ENCODE measurements at places on chromosomes 16 and 17.

DNA sequence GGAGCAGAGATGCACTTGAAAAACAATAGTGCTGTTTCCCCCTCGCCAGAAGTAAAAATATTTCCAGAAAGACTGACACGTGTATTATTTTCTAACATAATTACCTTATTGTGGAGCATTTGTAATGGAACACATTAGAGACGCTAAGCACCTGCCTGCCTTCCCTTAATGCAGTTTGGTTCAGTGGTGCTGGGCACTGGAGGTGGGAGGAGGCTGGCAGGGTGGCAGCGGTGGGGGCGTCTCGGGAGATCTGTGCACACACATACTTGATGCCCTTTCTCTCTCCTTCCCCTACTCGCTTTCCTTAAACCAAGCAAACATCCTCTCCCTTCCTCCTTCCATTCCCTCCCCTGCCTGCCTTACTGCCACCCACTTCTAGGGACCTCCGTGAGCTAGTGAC is 156.6 kb upstream of the SDK2 start:
- H3K36me3 ChIP-seq, result peaks cover 12% of the 10 kb centered on the region
- peaks cover 16% of the 10 kb centered on the region for H3K27me3 ChIP-seq
- no peak overlapping the region for H3K27ac ChIP-seq
- H3K4me1 ChIP-seq, result no peaks in the 10 kb centered on the region

- H3K36me3 ChIP-seq, result peaks cover 18% of the 10 kb centered on the region
- H3K27me3 ChIP-seq, result no peaks in the 10 kb centered on the region
- no peak for DNase-seq
- H3K4me3 ChIP-seq, result peak overlapping the region; percentile 11
- H3K27ac ChIP-seq, result peak overlapping the region; percentile 87
- H3K4me1 ChIP-seq, result peaks cover 63% of the 10 kb centered on the region
Observed at GRCh38 chr17:67238991-67239390, 6.0 kb downstream of the HELZ start.

DNA sequence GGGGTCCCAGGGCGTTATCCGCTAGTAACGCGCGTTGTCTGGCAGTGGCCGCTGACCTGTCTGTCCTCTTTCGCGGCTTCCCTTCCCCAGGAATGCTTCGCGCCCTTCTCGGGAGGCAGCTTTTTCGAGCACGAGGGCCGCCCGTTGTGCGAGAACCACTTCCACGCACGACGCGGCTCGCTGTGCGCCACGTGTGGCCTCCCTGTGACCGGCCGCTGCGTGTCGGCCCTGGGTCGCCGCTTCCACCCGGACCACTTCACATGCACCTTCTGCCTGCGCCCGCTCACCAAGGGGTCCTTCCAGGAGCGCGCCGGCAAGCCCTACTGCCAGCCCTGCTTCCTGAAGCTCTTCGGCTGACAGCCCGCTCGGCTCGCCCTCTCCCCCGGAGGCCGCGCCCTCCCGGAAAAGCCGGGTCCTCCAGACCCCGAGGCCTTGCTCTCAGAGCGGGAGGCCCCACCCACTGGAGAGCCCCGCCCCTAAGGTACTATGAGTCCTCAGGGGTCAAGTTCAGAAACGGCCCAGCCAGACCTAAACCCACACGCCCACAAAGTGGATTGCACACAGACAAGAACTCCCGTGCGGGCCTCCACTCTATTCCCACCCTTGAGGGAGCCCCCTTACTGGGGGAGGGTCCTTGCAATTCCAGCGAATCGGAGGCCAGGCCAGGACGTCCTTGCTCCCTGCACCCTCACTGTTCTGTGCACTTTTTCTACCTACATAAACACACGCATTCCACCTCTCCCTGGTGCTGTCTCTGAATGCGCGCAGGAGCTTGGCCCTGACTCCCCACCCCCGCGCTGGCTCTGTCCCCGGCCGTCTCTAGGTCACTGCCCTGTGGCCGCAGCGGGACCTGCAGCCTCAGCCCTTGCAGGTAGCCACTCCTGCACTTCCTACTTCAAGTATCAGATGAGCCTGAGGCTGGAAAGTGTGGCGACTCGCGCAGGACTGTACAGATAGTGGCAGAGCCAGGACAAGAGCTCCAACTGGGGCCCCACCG is 5.4 kb upstream of the SLC5A2 start:
- peaks cover 22% of the 10 kb centered on the region for H3K4me1 ChIP-seq
- H3K36me3 ChIP-seq, result no peaks in the 10 kb centered on the region
- peak overlapping the region; percentile 78 for H3K4me3 ChIP-seq
- no peaks in the 10 kb centered on the region for H3K27me3 ChIP-seq
- peak overlapping the region; percentile 44 for H3K27ac ChIP-seq

DNA sequence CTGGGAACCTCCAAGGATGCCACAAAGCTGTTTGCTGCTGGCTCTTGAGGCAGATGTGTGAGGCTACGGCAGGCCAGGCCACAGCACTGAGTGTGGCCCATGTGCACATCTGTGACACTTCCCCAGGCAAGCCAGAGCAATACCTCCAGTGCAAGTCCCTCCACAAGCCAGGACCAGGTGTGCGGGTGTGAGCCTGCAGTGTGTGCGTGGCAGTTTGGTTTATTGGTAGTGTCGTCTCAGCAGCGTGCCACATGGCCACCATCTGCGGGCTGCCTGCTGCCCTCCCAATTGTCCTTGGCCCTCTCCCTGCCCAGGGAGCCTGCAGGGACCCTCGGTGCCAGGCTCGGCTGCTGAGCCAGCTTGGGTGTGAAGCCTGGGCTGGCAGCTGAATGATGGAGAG is 9.9 kb upstream of the SREBF1 start:
- no peak overlapping the region for H3K27ac ChIP-seq
- H3K4me3 ChIP-seq, result no peak overlapping the region
- H3K27me3 ChIP-seq, result no peaks in the 10 kb centered on the region
- DNase-seq, result no peak
- no peaks in the 10 kb centered on the region for H3K36me3 ChIP-seq
- peaks cover 38% of the 10 kb centered on the region for H3K4me1 ChIP-seq

DNA sequence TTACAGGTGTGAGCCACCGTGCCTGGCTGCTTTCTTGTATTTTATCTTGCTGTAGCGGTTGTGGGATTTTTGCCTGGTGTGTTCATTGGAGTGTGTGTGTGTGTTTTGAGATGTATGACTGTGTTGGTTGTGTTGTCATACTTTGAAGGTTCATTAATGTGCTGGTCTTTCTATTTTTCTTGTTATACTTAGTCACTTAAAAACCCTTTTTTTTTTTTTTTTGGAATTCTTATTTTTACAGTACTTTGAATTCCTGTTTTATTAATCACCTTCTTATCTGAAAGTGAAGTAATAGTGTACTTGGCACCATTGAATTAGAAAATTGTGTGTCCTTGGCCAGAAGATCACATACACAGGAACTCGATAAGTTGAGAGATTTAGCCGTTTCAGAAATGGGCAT is 30.2 kb downstream of the TENT4B start:
- DNase-seq, result no peak
- no peaks in the 10 kb centered on the region for H3K27me3 ChIP-seq
- no peak overlapping the region for H3K4me3 ChIP-seq

GRCh38 chr16:3983081-3983520 is 102.6 kb upstream of the CREBBP start:
- H3K36me3 ChIP-seq, result no peaks in the 10 kb centered on the region
- peaks cover 13% of the 10 kb centered on the region for H3K4me1 ChIP-seq
- DNase-seq, result peak; percentile 73
- no peaks in the 10 kb centered on the region for H3K27me3 ChIP-seq
- H3K4me3 ChIP-seq, result no peak overlapping the region

DNA sequence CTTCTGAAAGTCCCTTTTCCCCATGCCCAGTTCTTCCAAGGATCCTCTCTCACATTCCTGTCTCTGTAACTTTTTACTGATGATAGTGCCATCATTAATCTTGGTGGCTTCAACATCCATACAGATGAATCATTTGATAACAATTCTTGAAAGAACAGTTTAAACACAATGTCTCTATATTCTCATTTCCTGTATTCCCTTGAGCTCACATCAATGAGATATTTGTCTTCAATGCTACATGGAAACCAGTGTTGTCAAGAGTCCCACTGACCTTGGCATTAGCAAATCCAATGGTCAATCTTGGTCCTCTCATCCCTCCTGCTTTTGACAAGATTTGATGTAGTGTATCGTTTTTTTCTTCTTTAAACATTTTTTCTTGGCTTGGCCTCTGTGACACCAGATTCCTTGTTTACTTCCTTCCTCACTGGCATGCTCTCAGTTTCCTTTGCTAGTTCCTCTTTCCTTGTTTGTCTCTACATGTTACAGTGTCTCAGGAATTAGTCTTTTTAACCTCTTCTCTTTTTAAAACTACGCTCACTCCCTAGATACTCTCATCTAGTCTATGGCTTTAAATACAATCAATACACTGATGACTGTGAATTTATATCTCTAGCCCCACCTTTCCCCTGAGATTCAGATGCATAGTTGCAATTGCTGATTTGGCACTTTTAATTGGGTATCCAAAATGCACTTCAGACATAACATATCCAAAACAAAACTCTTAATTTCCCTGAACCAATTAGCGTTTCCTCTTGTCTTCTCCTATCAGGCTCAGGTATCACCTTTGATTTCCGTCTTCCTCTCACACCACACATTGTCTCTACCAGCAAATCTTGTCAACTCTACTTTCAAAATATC is 134.0 kb downstream of the MYO1D start:
- H3K4me1 ChIP-seq, result no peaks in the 10 kb centered on the region
- no peak overlapping the region for H3K4me3 ChIP-seq
- no peak overlapping the region for H3K27ac ChIP-seq
- no peak for DNase-seq
- H3K27me3 ChIP-seq, result no peaks in the 10 kb centered on the region
- no peaks in the 10 kb centered on the region for H3K36me3 ChIP-seq

DNA sequence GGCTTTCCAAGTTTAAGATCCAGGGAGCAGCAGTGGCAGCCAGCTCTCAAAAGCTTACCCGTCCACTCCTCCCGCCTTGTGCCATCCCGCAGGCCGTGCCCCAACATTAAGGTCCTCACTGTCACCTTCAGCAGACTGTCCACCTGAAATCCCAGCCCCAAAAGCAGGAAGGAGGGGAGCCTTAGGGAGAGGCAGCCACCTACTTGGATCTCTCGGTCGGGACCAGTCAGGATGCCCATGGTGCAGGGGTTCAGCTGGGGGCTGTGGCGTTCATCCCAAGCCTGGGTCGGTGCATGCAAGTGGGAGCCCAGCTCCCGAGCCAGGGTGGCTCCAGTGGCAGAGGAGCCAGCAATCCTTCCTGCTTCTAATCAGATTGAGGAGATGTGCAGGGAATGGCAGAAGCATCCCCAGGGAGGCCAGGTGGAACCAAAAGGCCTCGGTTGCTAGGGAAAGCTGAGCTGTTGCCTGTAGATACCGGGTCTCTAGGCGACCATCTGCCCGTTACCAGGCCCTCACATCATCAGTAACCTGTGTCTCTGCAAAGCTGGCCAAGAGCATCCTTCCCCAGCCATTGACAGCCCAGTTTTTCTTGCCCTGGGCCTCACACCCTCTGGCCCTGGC is 24.6 kb downstream of the CNGB1 start:
- peaks cover 3% of the 10 kb centered on the region for H3K27me3 ChIP-seq
- H3K36me3 ChIP-seq, result no peaks in the 10 kb centered on the region
- no peak for DNase-seq
- H3K4me1 ChIP-seq, result no peaks in the 10 kb centered on the region

DNA sequence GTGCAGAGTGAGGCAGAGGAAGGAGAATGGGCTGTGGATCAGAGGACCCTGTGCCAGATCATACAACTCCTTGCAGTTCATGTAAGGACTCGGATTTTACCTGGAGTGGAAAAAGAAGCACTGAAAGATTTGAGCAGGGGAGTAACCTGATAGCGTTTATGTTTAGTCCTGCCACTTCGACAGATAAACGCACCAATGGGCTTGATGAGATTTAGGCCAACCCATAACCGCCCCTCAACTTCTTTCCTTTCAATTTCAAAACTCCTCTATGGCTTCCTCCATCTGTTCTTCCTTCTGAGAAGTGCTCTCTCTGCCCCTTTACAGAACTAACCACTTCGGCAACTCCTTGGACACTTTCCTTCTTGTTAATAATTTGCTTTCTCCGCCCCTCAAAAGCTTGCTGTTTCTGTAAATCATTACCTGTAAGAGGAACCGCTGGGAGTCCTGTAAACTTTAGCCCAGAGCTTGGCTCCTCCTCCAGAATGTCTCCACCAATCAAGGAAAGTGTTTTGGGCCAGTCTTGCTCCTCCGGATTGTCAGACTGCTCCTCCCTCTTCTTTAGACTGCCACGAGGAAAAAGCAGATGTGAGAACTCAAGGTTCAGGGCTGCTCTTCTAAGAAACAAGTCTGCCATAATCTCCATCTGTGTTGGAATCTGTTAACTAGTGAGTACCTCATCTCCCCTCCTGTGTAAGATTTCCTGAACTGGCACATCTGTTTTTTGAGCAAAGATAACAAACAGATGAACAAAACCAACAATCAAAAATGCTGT is at the start of gene ACSM3:
Gene ACSM3, plus strand, starts transcription at position 554 of the 772 bp plus-strand sequence. CDS start 6,021 bp downstream, outside the sequence.
- peak within 1 kb of the TSS; percentile 91 for H3K27ac ChIP-seq
- H3K4me3 ChIP-seq, result peak within 1 kb of the TSS; percentile 89
- DNase-seq, result peak; percentile 82
- H3K36me3 ChIP-seq, result no peaks in the 10 kb centered on the region
- peaks cover 12% of the 10 kb centered on the region for H3K4me1 ChIP-seq

GRCh38 chr16:27291722-27292240 is 22.0 kb upstream of the IL4R start:
- H3K27ac ChIP-seq, result peak overlapping the region; percentile 49
- no peak overlapping the region for H3K4me3 ChIP-seq

- H3K4me3 ChIP-seq, result no peak overlapping the region
- DNase-seq, result no peak
- no peaks in the 10 kb centered on the region for H3K4me1 ChIP-seq
- H3K27ac ChIP-seq, result no peak overlapping the region
- no peaks in the 10 kb centered on the region for H3K36me3 ChIP-seq
Observed at GRCh38 chr16:12976496-12976895, 75.1 kb downstream of the SHISA9 start.

DNA sequence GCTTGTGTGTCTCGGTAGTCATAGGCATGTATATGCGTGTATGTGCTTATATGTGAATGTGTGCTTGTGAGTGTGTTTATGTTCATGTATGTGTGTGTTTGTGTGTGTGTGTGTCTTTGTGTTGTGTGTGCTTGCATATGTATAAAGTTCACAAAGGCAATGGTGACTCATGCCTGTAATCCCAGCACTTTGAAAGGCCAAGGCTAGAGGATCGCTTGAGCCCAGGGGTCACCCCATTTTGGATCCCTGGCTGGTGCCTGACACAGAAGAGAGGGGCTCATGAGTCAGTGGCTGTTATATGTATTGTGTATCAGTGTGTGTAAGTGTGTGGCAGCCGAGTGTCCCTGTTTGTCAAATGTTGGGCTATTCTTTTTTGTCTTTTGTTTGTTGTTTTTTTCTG is 69.3 kb downstream of the ABCC1 start:
- no peaks in the 10 kb centered on the region for H3K27me3 ChIP-seq
- H3K27ac ChIP-seq, result no peak overlapping the region
- peaks cover 26% of the 10 kb centered on the region for H3K36me3 ChIP-seq
- no peak overlapping the region for H3K4me3 ChIP-seq
- H3K4me1 ChIP-seq, result peaks cover 6% of the 10 kb centered on the region

All from natural killer cell treated with Interleukin-12 subunit alpha and Interleukin-12 subunit beta and Interleukin-15 and Interleukin-18, amount 100 ng/mL, for 72 hours (primary cell).